ENCODE measurements at places on chromosomes 1 and 21.

- ATAC-seq = no peak
Observed at GRCh38 chr1:221290669-221291068, 411.4 kb downstream of the HLX start.

DNA sequence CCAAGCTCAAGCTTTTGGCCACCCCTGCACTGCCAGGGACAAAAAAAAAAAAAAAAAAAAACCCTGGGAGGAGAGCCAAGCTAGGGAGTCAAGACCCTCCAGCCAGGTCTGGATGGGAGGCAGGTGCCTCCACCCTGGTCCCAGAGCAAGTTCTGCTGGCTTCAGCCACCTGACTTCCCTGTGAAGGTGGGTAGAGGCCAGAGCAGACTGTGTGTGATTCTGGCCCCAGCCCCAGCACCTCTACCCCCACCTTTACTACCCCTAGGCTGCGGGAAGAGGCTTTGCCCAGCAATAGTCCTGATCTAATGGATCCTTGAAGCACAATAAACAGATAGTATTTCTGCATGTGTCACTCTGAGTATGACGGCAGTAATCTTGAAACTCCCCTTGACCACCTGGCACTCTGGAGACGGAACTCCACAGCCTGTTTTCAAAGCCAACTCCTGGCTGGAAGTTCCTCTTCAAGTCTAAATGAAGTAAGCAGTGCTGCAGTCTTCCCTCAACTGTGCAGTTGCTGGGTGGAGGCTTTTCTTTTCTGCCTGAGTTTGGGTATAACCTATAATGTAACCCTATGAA lies 9.8 kb downstream of the PDZK1IP1 start:
- no peak for ATAC-seq

- no peak for ATAC-seq
Observed at GRCh38 chr21:45313015-45313414, 25.3 kb upstream of the POFUT2 start.

- ATAC-seq = no peak
Observed at GRCh38 chr1:228307218-228308023, 99.2 kb downstream of the TRIM11 start.

GRCh38 chr1:31216016-31216415 lies 23.7 kb downstream of the NKAIN1 start:
- ATAC-seq = no peak

GRCh38 chr1:5768014-5768413 lies 224.2 kb downstream of the NPHP4 start:
- ATAC-seq = no peak

DNA sequence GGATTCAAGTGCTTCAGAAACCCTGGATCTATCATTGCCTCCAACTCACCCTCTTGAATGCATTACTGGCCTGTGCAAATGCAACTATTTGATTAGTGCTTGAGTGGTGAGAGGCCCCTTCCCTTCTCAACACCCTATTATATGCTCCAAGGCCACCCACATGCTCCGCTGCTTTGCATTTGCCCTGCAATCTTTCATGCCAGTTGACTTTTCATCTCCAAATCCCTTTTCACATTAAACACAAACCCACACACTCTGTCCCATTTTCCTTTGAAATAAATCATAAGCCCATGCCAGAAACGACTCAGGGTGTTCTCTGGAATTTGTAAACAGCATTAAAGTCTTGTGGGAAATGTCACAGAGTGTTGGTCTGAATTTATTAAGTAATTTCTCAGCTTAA lies 78.9 kb upstream of the CTTNBP2NL start:
- no peak for ATAC-seq

DNA sequence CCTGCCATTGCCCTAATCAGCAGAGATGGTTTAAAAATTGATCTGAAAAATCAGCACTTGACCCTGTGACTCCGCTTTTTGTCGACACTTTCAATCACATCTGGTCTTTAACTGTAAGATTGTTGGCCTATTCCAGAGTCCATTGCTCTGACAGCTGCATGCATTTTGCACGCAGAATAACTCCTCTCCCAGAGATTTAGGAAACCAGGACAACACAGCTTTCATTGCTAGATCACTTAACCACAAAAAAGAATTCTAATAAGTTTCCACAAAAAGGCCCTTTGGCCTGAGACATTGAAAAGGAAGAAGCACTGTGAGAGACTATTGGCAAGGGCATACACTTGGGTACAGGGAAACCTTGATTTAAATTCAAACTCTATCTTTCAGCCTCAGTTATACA lies 373.1 kb downstream of the TGFB2 start:
- ATAC-seq = no peak

- no peak for ATAC-seq
Observed at GRCh38 chr1:81230983-81231728, 569.6 kb upstream of the ADGRL2 start.

- no peak for ATAC-seq
Observed at GRCh38 chr1:169390303-169390702, 22.3 kb downstream of the BLZF1 start.

DNA sequence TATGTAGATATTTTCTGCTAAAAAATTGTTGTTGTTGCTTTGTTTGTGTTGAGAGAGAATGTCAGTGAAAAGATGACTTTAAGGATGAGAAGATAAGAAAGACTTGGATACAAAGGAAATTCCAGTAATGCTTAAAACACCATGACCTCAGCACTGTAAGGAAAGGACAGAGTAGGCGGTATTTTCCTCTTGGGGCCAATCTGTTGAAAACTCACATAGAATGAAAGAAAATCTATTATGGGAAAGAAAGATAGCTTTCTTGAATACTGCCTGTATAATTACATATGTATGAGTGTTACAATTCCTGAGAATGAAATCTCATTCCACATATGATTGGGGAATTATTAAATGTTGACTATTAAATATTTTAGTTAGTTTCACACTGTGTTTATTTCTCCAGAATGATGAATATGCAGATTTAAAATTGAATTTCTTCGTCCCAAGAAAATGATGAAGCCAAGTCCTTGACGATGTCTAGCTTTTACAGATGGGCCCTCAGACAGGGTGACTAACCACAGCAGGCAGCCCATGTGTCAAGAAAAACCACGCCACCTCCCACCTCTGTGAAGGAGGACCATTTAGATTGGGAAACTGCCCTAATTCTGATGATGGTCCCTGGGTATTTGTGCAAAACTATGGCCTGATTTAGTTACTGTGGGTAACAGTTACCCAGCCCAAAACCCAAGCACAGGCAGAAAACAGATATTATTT lies 49.7 kb upstream of the LMO4 start:
- ATAC-seq = no peak

DNA sequence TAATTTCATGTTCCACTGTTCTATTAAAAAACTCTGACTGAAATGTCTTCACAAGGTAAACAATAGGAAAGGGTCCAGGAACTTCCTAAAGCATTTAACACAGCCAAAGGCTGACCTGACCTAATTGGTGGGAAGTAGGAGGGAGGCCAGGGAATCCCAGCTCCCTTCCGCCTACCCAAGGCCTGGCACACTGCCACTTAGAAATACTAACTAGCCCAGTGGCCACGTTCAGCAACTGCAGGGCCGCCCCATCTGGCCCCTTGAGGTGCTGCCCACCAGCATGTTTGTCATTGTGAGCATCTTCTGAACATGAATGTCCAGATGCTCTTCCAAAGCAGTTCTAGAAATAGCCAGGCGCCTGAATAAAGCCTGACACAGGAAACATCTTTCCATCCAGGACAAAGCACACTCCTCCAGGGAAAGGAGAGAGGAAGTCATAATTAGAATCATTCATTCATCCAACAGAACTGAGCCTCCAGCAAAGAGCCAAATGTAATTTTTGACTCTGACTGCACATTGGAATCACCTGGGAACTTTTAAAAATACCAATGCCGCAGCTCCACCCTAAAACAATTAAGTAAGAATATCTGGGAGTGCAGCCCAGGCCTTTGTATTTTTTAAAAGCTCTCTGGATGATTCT lies 44.6 kb upstream of the BCL9 start:
- ATAC-seq = no peak

GRCh38 chr1:150156868-150157603 lies 7.3 kb downstream of the PLEKHO1 start:
- ATAC-seq = no peak

- ATAC-seq = no peak
Observed at GRCh38 chr21:41706263-41706639, 60.6 kb downstream of the RIPK4 start.

DNA sequence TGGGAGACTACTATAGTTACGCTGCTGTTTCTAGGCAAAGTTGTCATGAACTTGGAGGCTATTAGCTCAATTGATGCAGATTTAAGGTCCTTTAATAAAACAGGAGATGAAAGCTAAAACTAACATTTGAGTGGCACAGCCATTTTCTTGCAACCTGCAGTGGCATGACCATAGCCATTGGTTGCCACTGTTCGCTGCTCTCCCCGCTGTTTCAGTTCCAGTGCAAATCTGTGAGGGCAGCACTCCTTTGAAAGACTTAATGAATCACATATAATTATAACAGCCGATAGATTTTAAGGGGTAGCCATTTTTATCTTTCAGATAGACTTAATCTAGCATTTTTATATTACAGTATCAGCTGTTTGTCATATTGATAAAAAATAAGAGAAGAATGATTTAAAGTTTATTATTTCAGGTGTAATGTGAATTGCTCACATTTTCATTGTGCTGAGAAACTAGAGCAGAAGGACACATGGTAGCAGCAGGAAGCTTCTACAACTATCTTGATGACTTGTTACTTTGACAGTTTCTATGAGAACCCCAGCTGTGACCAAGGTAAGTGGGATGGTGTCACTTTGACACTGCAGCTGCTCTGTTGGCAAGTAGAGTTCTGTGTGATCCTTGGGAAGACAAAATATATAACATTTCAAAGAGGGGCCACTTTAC lies 203.7 kb downstream of the PLA2G4A start:
- no peak for ATAC-seq

- no peak for ATAC-seq
Observed at GRCh38 chr1:87329526-87330056, 911 bp downstream of the LMO4 start.

GRCh38 chr1:25245393-25245792 lies 1.9 kb downstream of the RSRP1 start:
- no peak for ATAC-seq

DNA sequence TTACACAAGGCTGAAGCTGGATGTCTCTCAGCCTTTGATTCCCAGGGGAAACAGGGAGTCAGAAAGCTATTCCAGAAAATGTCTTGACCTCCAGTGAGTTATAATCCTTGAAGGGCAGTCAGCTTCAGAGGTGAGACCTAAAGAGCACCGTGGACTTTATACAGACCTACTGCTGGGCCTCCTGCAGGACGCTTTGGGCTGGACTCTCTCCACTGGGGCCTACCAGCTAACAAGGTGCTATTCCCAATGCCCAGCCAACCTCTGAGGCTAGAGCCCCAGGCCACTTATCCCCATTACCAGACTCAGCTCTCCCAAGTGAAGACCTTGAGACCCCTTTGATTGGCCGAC lies 6.6 kb downstream of the SETD4 start:
- ATAC-seq = no peak

GRCh38 chr1:111570781-111571181 lies 48.8 kb upstream of the RAP1A start:
- ATAC-seq = peak; percentile 66

DNA sequence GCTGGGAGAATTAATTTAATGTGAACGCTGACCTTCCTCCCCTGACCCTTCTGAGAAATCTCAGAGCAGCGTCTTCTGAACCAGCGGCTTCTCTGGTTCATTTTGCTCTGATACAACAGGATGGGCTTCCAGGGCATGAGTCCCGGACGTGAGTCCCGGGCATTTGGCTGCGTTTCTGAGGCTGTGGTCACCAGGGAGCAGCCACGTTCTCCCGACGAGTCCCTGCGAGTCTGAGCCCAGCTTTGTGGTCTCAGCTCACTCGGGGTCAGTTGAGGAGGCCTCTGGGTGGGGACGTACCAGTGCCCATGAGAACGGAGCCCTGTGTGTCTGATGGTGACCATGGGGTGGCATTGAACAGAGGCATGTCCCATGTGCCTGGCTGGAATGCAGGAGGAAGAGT lies 17.7 kb upstream of the OBSCN start:
- no peak for ATAC-seq

DNA sequence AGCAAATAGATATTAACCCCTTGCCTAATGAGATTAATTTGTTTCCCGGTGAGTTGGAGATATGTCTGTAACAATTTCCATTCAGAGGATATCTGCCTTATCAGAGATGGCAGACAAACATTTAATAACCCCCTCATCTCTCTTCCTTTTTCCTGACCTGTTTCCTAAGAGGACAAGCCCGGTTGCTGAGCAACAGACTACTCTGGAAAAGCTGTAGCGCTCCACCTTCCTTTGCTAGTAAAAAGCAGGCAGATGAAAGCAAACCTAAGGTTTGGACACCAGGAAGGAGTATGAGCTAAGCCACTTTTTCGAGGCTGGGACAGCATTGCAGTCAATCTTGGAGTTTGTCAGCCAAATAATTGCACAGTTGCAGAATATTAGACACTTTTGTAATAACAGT lies 82.4 kb downstream of the RGS21 start:
- ATAC-seq = no peak

DNA sequence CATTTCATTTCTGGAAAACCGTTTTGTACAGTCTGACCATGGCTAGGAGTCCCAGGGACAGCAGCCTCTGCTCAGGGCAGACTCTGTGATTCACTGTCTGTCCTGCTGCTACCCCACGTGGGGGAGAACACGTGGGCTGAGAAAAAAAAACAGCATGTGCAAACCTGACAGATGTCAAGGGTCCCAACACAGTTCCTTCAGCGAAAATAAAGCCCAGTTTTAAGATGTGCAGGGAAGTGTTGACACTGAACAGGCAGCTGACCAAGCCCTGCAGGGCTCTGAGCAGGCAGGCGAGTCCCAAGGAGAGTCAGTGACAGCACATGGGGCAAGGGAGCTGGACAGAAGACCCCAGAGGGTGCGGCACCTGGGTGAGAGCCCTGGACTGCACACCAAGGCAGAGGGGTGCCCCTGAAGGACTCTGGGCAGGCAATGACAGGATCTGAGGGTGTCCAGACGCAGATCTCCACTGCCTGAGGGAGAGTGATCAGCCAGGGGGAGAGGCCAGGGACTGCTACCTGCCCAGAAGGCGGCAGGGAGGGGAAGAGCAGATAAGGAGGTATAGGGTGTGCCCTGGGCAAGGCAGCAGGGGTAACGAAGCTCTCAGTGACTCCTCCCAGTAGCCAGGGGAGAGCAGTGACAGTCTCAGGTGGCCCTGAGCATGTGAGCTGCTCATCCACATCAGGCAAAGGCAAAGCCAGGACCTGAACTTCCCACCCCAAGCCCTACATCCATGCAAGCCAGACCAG lies 5.1 kb upstream of the SPATC1L start:
- no peak for ATAC-seq

- no peak for ATAC-seq
Observed at GRCh38 chr1:162840250-162840839, 20.6 kb downstream of the CCDC190 start.

GRCh38 chr1:184462990-184463389 lies 76.2 kb downstream of the C1orf21 start:
- ATAC-seq = no peak

- ATAC-seq = no peak
Observed at GRCh38 chr1:69246710-69247109, 321.0 kb upstream of the LRRC7 start.

GRCh38 chr1:66623812-66624211 lies 89.9 kb downstream of the SGIP1 start:
- ATAC-seq = no peak

Measured in stimulated activated memory B cell treated with anti-CD40 and anti-IgM and Interleukin-4, amounts not matched to agents 10 μg/mL and 1 μg/mL and 100 μg/mL, for 72 hours (primary cell).